Renal cortical epithelial cell (primary cell): ENCODE measurements at places on chromosomes 5 and 9.

- peak; percentile 41 for DNase-seq
These were observed 8.8 kb upstream of the IGFBPL1 start for GRCh38 chr9:38432922-38433510.

- no peak for DNase-seq
These were observed 23.3 kb upstream of the PRLR start for GRCh38 chr5:35253582-35253981.

DNA sequence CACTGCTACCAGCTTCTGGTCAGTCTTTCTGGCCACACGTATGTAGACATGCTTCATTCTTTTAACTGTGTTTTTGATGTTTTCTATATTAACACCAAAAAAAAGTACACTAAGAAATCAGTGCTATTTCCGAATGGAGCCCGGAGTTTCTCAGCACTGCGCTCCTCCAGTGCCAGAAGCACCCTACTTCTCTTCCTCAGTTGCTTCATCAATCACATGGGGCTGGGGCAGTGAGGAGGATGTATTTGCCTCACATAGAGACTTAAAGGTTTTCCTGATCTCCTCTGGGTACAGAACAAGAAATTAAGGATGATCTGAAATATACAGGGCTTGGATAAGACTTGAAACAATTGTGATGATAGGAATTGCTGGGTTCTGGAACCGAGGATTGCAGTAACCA is 148.0 kb downstream of the ERCC6L2 start:
- no peak for DNase-seq

- DNase-seq, result no peak
These were observed 47.5 kb downstream of the RASGRF2 start for GRCh38 chr5:81007637-81008027.

DNA sequence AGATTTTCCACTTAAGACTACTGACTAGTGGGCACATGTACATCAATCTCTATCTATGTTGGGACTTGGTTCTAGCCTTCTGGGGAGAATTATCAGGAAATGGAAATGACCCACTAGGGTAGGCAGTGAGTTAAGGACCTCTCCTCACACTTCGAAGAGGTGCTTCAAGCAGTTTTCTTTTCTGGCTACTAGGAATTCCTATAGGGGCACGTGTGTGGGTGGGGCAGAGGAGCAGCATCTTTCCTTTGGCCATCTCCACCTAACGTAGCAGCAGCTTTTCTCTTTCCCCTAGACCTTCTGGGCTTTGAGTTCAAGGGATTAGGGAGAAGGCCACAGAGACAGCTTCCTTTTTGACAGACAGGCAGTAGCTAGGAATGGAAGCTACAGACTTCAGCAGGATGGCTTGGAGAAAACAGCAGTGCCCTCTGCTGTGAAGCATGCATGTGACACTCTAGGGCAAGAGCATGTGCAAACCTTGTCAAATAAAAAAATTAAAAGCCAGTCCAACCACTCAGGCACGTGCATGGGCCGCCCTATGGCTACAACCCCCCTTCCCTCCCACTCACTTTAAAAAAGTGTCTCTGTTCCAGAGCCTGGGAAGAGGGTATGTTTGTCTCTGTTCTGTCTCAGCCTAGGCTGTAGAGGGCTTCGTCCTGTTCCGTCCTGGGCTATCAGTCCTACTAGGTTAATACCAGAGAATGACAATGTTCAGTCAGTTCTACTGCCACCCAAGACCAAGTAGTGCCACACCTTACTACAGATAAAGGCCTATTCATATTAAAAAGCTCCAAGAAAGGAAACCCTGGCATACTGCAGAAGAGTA is 8.7 kb upstream of the GFRA3 start:
- peak; percentile 69 for DNase-seq

DNA sequence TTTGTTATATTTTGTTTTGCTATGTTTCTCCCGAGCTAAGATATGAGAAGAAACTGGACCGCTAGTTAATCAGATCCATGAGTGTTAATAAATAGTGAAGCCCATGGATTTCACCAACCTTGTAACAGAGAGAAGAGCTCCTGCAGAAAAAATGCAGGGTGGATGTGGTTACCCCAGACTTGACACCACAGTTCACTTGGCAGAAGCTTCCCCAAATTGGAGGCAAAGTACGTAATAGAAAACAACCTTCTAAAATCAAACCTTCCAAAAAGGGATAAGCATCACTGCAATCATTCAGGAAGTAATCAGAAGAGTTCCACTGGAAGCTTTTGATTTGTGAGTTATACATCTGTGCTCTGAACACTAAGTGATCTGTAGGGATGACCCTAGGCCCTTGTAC is 267.5 kb downstream of the ACTL7B start:
- DNase-seq, result no peak

DNA sequence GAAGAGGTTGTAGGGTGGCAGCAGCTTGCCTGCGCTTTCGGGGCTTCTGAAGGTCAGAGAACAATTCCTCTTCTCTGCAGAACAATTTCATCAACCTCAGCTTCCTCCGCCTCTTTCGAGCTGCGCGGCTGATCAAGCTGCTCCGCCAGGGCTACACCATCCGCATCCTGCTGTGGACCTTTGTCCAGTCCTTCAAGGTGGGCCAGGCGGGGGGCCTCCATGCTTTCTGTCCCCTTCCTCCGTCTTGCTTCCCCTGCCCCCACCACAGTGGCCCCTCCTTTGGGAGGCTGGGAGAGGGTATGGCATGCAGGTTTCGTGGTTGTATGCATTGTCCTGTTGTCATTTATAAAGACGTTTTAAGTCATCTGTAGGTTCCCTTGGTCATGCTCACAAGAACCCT is 195.8 kb downstream of the CACNA1B start:
- DNase-seq, result no peak

GRCh38 chr9:131490514-131490913 is 12.2 kb upstream of the POMT1 start:
- no peak for DNase-seq

DNA sequence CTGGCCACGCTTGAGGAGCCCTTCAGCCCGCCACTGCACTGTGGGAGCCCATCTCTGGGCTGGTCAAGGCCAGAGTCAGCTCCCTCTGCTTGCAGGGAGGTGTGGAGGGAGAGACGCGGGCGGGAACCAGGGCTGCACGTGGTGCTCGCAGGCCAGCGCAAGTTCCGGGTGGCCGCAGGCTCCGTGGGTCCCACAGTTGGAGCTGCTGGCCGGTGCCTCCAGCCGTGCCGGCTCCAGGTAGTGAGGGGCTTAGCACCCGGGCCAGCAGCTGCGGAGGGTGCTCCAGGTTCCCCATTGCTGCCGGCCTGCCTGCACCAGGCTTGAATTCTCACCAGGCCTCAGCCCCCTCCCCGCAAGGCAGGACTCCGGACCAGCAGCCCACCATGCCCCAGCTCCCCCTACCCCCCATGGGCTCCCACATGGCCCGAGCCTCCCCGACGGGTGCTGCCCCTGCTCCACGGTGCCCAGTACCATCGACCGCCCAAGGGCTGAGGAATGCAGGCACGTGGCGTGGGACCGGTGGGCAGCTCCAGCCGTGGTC is 192.8 kb upstream of the IZUMO3 start:
- no peak for DNase-seq

DNA sequence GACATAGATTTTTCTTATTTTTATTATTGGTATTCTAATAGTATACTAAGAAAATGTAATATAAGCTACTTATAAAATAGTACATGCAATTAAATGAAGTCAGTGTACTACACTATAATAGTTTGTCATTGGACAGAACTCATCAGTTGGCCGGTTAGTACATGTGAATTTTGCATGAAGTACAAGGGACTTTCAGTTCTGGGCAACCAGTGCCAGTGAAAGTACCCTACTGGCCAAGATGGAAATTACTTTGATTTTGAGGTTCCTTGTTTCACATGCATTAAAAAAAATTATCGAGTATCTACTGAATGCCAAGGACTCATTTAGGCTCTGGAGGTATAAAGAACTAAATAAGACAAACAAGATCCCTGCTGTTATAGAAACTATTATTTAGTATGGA is 213.4 kb upstream of the ELL2 start:
- peak; percentile 31 for DNase-seq

GRCh38 chr9:123406691-123407216 is 50.8 kb downstream of the CRB2 start:
- peak; percentile 10 for DNase-seq

DNA sequence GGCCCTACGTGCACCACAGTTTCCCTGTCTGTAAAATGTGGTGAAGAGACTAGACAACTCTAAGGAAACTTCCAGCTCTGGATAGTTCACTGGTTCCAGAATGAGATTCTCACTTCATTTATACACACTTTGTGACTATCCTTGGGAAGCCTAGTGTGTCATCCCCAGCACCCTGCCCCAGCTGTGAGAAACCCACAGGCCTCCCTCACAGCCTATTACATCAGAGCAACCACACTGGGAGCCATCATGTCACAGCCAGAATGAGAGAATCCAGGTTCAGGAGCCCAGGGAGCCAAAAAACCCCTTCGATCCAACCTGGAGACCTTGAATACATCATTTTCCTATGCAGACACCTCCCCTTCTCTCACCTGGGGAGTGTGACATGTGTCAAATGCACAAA is 21.0 kb upstream of the HAND1 start:
- DNase-seq, result no peak

- no peak for DNase-seq
These were observed 53.8 kb upstream of the RANBP3L start for GRCh38 chr5:36355516-36355915.

DNA sequence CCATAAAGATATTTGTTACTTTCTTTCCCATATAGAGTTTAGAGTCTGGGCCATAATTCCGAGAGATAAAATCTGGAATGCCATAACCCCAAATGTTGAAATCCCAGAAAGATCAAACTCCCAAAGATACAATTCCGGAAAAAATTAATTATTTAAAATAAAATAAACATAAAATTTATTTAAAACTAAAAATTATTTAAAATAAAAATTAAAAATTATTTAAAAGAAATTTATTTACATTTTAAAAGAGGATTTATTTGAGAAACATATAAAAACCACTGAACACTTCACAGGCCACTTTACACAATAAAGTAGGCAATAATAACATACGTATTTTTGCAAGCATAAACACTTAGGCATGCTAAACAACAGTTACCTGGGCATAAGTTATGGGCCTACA is 57.9 kb downstream of the SHC3 start:
- DNase-seq, result no peak

DNA sequence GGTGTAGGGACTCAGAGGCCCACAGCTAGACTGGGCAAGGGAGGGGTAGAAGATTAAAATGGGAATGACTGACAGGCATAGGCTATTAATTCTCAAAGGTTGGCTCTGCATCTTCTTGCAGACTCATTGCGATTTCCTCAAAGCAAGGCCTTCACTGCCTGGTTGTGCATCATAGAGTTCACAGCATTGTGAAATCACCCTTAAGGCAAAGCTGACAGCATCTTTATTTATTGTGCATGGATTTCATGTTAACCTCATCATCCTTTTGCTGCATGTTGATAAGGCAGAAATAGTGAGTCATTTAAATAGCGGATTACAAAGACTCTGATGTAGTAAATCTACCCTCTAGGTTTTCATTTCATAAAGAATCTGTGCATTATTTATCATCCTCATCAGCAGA is 13.6 kb upstream of the PALM2AKAP2 start:
- DNase-seq, result peak; percentile 77

DNA sequence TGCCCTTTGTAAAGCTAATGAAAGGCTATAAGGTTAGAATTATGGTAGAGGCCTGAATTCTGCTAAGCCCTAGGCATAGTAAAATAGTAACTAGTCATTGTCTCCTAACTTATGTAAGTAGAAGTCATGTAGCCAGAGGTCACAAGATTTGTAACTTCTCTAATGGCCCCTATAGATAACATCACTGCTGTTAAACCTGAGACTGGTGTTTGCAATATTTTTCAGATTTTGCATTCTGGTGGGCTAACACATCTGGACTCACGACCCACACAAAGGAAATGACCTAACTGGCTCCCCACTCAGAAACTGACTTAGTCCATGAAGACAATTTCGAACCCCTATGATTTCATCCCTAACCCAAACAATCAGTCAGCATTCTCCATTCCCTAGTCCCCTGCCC is 37.2 kb upstream of the TTC39B start:
- DNase-seq, result no peak

GRCh38 chr9:34256987-34257585 is 72.0 kb downstream of the KIF24 start:
- no peak for DNase-seq

- no peak for DNase-seq
These were observed 54.9 kb upstream of the BOD1 start for GRCh38 chr5:173671121-173671949.

GRCh38 chr9:121192518-121192917 is 9.2 kb downstream of the RAB14 start:
- no peak for DNase-seq

DNA sequence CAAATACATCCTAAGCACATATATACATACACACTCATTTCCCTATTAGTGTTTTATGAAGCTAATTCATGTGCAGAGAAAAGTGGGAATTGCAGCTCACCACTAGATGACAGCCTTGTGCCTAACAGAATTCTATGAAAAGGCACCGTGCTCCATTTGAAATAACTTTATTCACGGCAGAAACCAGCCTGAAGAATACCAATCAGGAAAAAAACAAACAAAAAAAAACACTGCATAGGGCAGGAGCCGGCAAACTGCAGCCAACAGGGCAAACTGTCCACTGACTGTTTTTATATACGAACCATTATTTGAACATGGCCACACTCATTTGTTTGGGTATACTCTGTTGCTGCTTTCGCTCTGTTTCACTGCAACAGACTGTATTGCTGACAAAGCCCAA is 33.6 kb downstream of the ERMP1 start:
- DNase-seq, result peak; percentile 74

DNA sequence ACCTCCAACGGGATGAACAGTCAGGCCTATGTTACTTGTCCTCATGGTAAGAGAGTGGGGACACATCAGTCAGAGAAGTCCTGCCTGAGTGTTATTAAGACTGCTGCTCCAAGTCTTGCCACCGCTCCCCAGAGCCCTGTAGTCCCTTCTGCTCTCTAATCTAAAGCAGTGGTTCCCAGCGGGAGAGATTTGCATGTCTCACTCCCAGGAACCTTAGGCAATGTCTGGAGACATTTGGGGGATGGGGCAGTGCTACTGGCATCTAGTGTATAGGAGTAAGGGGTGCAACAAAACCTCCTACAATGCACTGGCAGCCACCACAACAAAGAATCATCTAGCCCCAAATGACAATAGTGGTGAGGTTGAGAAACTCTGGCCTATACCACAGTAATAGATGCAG is 2.6 kb upstream of the SVEP1 start:
- DNase-seq, result no peak

- no peak for DNase-seq
These were observed 66.2 kb downstream of the ABHD17B start for GRCh38 chr9:71844808-71845207.

- peak; percentile 63 for DNase-seq
These were observed 156.4 kb downstream of the SPOCK1 start for GRCh38 chr5:137342764-137343163.

GRCh38 chr5:24642022-24642421 is 2.8 kb downstream of the CDH10 start:
- peak; percentile 29 for DNase-seq

- no peak for DNase-seq
These were observed 147.8 kb downstream of the HSPA4 start for GRCh38 chr5:133199417-133200178.
